ENCODE measurements at places on chromosomes 7 and 10. TPM values are rescaled to one million over a fixed set of nuclear protein-coding genes. Genes with fewer than 3 reads are reported as not detected.

DNA sequence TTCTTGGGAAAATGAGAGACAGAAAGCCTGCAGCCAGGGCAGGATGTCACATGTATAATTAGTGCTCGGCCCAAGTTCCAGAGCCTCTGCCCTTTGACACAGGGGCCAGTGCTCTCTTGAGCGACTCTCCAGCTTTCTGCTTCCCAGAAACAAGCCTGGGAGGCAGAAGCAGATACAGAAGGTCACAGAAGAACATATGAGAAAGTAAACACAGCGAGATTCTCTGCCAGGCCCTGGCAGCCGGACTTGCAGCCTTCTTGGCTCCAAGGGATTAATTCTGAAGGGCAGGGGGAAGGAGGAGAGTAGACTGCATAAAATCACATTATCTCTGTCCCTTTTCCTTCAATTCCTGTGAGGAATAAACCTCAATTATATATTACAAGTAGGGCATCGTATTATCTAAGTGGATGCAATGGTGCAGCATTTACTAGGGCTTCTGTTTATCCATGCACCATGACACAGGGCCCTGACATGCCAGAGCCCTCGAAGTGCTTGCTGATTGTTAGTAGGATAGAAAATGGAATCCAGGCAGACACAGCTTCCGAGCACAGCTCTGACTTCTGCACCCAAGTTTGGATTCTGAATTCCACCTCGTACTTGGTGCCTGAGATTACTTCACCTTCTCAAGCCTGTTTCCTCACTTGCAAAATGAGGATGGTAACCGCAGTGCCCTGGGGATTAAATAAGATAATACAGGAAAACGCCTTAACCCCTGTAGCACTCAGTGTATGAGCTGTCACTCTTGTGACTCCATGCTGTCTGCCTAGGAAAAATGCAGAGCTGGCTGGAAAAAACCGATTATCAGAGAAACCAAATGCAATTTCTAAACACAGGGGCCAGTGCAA lies 536.5 kb downstream of the TNS3 start:
- no peaks in the 10 kb centered on the region for H3K27me3 ChIP-seq
- H3K4me3 ChIP-seq = no peak overlapping the region
- H3K36me3 ChIP-seq = no peaks in the 10 kb centered on the region
- no peak overlapping the region for H3K27ac ChIP-seq

DNA sequence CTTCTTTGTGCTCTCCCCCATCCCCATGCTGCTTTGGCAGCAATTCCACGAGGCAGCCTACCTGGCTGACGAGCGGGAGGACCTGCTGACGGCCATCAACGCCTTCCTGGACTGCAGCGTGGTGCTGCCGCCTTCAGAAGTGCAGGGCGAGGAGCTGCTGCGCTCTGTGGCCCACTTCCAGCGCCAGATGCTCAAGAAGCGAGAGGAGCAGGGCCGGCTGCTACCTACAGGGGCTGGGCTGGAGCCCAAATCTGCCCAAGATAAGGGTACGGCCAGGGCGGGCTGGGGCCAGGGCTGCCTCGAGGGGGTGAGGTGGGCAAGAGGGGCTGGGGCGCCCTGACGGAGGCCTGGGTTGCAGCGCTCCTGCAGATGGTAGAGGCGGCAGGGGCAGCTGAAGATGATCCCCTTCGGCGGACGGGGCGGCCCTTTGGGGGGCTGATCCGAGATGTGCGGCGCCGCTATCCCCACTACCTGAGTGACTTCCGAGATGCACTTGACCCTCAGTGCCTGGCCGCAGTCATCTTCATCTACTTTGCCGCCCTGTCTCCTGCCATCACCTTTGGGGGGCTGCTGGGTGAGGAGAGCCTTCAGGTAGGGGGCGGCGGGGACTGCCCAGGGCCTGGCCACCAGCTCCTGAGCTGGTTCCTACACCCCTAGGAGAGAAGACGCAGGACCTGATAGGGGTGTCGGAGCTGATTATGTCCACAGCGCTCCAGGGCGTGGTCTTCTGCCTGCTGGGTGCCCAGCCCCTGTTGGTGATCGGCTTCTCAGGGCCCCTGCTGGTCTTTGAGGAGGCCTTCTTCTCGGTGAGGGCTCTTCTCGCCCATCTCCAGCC lies 9.4 kb downstream of the FASTK start:
- no peak overlapping the region for H3K27ac ChIP-seq
- no peaks in the 10 kb centered on the region for H3K36me3 ChIP-seq
- DNase-seq = no peak
- no peaks in the 10 kb centered on the region for H3K4me1 ChIP-seq
- H3K27me3 ChIP-seq = no peaks in the 10 kb centered on the region

The DEPP1 gene
- total RNA-seq = 52.5 TPM

The PDCD11 gene
- 7.4 TPM for total RNA-seq

The UBN2 gene
- total RNA-seq = 12.1 TPM
